NCI-H2081 (cell line): ENCODE measurements at places on chromosomes 1 and 21.

DNA sequence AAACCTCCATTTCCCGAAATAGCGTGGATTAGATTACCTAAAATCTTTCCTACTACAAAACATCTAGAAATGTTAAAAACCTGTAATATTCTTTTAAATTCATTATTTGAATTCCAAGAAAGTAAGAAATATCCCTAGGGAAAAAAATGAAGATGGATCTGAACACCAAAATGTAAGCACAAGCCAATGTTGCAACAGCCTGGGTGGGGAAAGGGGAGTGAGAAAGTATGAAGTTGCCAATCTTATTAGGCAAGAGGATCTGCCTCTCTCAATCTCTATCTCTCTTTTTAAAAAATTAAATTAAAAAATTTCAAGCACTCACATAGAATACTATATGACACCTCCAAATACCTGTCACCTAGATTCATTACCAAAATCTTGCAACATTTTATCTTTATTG, 74.9 kb upstream of the IRF2BP2 start:
- no peak for DNase-seq

DNA sequence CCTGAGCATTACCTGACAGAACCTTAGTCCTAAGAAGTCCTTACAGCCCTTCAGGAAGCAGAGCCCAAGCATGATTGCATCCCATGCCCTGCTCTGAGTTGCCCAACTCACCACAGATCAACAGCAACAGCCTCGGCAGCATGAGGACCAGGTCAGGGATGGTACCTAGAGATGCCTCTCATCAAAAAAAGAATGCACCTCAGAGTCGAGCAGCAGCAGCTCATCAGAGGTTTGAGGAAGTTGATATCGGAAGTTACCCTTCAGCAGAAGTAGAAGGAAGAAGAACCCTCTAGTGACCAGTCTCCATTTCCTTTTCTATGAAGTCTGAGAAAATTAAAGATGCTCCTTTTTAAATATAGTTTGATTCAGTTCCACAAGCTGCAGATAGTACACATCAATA, at the start of gene FCRL1:
TSS of gene FCRL1 (minus strand) at position 225 of the 400 bp plus-strand sequence. CDS start at position 142, 83 bp downstream.
- DNase-seq, result no peak

GRCh38 chr1:102120910-102121309, 124.2 kb upstream of the OLFM3 start:
- no peak for DNase-seq

- no peak for DNase-seq
Observed at GRCh38 chr1:6414881-6415626, 4.7 kb downstream of the HES2 start.

DNA sequence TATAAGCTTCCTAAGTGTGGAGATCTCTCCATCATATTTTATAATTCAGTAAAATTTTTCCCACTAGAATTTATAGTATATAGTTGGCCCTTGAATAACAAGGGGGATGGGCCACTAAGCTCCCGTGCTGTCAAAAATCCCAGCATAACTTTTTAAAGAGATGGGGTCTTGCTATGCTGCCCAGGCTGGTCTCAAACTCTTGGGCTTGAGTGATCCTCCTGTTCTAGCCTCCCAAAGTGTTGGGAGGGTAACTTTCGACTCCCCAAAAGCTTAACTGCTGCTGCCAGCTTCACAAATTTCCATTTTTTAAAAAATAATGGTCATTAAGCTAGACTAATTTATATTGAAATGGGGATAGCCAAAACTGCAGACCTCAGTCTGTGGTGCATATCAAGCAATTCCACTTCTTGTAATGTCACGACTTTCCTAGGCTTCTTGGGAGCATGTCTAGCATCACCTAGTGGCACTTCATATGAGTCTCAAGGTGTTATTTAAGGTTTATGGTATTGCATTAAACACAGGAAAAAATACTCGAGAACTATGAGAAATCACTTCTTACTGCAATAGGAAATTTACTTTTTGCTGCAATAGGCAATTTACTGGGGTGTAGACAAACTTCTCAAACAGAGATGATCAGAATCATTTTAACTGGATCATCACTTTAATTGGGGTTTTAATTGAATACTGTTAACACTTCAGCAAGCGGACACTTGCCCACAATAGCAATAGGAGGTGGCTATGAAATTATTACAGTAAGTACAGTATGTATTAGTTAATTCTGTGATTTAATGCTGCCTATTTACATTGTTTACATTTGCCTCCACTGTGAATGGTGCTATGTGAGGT, 19.3 kb upstream of the ACTA1 start:
- DNase-seq, result peak; percentile 49

GRCh38 chr1:201495551-201496295, 11.2 kb downstream of the CSRP1 start:
- peak; percentile 70 for DNase-seq

DNA sequence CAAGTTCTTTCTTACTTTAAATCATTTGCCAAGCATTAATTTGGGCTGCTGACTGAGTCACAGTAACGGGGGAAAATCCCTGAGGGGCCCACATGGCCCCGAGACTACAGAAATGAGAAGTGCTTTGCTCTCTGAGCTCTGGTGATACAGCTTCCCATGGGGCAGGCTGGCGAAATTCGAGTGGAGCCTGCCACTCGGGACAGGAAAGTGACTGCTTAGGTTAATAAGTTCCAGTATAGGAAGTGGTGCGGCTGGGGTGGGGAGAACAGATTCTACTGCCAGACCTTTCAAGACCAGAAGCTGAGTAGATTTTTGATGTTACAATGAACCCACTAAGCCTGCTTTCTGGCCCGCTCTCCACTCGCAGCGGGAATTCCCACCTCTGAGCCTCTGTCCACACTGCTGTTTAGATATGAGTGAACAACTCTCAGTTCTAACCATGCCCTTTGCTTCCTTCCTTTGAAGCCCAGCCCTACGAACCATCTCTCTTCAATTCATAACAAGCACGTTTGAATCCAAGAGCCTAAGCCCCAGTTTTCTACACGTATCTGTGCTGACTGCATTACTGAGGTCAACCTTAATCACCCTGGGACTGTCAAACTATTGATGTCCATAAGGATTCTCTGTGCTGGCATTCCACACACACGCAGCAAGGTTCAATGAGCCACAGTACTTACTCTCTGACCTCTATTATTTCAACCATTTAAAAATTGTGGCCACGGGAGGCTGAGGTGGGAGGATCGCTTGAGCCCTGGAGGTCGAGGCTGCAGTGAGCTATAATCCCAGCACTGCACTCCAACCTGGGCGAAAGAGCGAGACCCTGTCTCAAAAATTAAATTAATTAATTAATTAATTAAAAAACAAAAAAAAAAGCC, 9.6 kb downstream of the ZBTB17 start:
- DNase-seq, result no peak

- DNase-seq, result no peak
Observed at GRCh38 chr1:222525951-222526350, 22.0 kb downstream of the HHIPL2 start.

GRCh38 chr1:159867664-159868026, 5.2 kb upstream of the VSIG8 start:
- DNase-seq, result peak; percentile 88

DNA sequence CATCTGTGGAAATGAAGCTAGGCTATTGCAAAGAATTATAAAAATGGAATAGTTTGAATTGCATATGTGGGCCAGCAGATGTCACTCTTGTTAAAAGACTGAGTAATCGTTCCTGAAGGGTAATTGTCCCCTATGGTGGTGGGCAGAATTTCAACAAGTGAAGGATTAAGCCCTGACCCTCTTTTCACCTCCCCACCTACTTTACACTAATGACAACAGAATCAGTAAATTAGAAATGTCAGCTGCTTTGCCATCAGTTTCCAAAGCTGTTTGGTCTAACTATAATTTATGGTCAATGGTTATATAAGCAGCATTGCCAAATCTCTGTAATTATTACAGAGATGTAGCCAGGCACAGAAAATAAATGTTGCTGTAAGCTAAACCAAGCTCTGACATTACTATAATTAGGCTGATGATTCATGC, 898.6 kb downstream of the AMY1C start:
- DNase-seq, result peak; percentile 94

DNA sequence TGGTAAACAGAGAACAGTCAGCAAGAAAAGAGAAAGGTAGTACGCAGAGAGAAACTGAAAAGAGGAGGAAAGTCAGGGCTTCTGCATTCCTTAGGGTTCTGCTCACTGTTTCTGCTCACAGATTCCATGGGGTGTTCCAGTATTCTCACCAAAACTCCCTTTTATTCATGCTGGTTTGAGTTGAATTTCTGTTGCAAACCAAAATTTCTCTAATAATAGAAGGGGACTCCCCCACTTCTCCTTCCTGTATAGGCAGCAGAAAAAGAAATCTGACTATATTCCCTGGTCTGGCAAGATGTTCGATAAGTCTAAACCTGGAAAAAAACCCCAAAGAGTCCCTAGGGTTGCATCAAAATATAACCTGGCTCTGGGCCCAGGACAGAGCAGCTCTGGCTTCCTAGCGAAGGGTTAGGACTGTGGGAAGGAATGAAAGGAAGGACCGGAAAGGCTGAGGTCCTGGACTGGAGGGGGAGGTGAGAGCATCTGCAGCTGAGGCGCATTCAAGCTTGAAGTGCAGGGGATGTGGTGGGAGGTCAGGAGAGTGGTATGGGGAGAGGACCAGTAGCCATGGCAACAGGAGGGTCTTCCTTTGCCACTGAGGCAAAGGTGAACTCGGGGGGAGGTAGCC, 18.8 kb upstream of the RGS16 start:
- DNase-seq, result no peak

DNA sequence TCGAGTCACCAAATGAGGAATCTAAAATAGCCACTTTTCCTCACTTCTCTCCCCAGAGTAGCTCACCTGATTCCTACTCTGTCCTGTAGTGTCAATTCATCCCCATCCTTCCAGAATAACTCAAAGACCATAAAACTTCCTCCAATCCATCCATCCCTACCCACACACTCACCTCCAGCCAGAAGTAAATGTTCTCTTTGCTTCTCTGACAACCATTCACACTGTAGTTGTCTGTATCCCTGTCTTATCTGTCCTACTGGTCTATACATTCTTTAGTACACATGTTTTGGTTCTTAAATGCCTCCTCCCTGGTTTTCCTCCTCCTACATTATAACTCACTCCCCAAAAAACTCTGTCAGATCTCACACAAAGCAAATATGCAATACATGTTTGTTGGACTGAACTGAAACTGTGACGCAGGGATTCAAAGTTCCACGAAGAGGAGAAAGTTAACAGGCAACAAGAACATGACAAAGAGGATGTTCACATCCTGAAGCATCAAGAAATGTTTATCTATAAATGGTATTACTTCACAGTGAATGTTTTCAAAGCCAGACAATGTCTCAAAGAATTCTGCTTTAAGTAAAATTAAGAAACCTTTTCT, 11.0 kb downstream of the TP53BP2 start:
- DNase-seq, result no peak

- no peak for DNase-seq
Observed at GRCh38 chr1:235239851-235240250, 78.8 kb upstream of the RBM34 start.

DNA sequence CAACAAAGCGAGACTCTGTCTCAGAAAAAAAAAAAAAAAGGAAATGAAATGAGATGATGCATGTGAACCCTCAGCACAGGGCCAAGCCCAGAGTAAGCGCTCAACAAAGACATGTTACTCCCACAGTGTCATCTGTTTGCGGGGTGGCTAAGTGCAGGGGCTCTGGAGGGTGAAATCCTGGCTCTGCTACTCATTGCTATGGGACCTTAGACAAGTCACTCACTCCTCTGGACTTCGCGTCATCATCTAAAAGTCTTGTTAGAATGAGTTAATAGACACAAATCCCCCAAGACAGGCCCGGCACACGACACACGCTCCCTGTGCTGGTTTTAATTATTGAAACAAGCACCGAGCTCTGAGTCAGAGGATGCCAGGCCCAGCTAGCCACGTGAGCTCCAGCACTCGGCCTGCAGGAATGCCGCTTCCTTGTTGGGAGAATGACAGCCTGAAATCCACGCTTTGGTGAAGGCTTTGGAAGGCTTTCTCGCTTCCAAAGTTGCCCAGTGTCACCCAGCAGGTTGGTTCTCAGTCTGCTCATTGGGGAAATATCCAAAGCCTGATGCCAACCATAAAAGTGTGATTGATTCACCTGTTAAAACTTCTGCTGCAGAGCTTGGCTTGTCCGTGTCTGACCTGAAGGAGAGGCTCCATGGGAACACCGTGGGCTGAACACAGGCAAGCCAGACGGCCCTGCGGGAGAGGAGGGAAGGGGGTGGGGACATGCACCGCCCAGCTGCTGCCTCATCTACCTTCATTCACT, 36.7 kb upstream of the TARDBP start:
- DNase-seq, result no peak
